ENCODE measurements at places on chromosomes 1 and 21.

DNA sequence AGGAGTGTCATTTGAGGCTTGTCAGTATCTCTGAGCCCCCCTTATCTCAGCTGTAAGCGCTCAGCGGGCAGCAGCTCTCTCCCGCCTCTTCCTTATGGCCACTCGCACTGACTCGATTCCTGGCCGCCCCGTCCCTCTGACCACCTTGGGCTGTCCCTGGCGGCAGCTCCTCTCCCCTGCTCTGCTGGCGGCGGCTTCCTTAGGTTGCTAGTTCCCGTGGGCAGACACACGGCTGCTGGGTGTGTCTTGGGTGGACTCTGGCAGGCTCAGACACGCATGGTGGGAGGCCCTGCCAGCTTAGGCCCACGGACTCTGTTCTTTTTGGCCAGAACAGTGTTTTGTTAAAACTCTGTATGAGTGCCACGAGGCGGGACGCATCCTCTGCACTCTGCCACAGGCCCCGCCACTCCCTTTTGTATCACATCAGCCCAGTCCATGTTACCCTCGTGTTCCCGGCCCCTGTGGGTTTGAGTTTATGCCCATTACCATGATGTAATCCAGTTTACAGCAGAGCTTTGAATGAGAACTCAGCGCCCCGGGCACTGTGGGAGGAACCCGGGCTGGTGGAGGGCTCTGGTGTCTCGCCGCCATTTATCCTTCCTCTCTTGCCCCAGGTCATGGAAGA lies 45.9 kb downstream of the COQ8A start:
- no peak overlapping the region for H3K27ac ChIP-seq
- H3K27me3 ChIP-seq, result no peaks in the 10 kb centered on the region
- DNase-seq, result no peak
- H3K4me3 ChIP-seq, result no peak overlapping the region

GRCh38 chr1:158212320-158212719 lies 31.6 kb downstream of the CD1D start:
- H3K27ac ChIP-seq, result no peak overlapping the region
- DNase-seq, result no peak
- no peak overlapping the region for H3K4me3 ChIP-seq
- H3K4me1 ChIP-seq, result no peaks in the 10 kb centered on the region
- H3K36me3 ChIP-seq, result no peaks in the 10 kb centered on the region

DNA sequence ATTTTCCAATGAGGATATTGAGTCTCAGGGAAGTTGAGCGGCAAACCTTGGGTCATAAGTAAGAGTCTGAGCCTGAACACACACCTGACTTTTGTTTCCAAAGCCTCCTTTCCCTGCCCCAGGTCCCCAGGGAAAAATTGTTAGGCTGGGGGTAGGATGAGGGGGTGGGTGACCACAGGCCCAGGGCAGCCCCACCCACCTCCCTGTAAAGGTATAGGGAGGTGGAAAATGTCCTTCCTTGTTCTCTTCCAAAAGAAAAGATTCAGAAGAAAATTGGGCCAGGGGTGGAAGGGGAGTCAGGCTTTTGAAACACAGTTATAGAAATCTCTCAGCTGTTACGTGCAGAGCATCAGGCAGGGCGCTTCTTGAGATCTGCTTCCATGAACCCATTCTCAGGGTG lies 129.7 kb upstream of the NGF start:
- no peaks in the 10 kb centered on the region for H3K4me1 ChIP-seq
- H3K4me3 ChIP-seq, result no peak overlapping the region
- H3K27ac ChIP-seq, result no peak overlapping the region
- H3K27me3 ChIP-seq, result no peaks in the 10 kb centered on the region

GRCh38 chr1:31583082-31583994 lies 7.0 kb downstream of the TINAGL1 start:
- H3K4me1 ChIP-seq, result peaks cover 34% of the 10 kb centered on the region
- H3K27ac ChIP-seq, result peak overlapping the region; percentile 12
- H3K4me3 ChIP-seq, result no peak overlapping the region
- DNase-seq, result no peak
- no peaks in the 10 kb centered on the region for H3K36me3 ChIP-seq
- H3K27me3 ChIP-seq, result no peaks in the 10 kb centered on the region

DNA sequence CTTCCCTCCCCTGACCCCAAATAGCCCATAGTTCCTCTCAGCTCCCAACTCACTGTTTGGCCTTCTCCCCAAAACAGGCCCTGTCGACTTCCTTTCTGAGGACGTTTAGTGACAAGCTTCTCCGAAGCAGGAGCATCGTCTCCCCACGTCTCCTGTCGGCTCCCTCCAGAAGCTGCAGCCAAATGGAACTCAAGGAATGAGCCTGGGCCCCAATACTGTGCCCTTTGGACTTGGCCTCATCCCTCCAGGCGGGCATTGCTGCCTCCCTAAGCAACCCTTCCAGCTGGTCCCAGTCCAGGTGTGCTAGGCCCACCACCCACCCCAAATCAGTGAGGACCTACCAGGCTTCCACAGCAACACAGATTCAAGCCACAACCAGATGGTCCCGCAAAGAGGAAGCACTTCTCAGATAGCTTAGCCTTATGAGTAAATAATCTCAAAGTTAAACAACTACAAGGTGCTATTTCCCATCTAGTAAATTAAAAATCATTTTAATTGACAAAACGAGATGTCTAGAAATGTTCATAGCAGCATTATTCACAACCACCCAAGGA lies 33.0 kb downstream of the ACOT7 start:
- no peak overlapping the region for H3K4me3 ChIP-seq
- no peak for DNase-seq
- H3K4me1 ChIP-seq, result peaks cover 50% of the 10 kb centered on the region
- H3K36me3 ChIP-seq, result no peaks in the 10 kb centered on the region
- no peaks in the 10 kb centered on the region for H3K27me3 ChIP-seq

All from suprapubic skin (tissue), 4 donors.